ENCODE measurements at places on chromosomes 7 and 10. TPM values are rescaled to one million over a fixed set of nuclear protein-coding genes. Genes with fewer than 3 reads are reported as not detected.

HACD1 gene
- total RNA-seq, result 13.1 TPM

SUN3 gene
- total RNA-seq, result not detected

PKD1L1 gene
- 0.32 TPM for total RNA-seq

WIPF3 gene
- 0.16 TPM for total RNA-seq

DNAH11 gene
- 0.33 TPM for total RNA-seq

CALHM1 gene
- total RNA-seq, result not detected

SGCE gene
- 92.2 TPM for total RNA-seq

AKR1C2 gene
- 25.9 TPM for total RNA-seq

GRCh38 chr7:120986650-120987049, 1.9 kb upstream of the CPED1 start:
- H3K27ac ChIP-seq, result no peak overlapping the region
- no peaks in the 10 kb centered on the region for H3K36me3 ChIP-seq

GRCh38 chr10:116654816-116655215, 34.1 kb downstream of the PNLIPRP2 start:
- H3K4me1 ChIP-seq, result no peaks in the 10 kb centered on the region
- no peak for DNase-seq
- H3K27ac ChIP-seq, result no peak overlapping the region
- H3K36me3 ChIP-seq, result no peaks in the 10 kb centered on the region

DNA sequence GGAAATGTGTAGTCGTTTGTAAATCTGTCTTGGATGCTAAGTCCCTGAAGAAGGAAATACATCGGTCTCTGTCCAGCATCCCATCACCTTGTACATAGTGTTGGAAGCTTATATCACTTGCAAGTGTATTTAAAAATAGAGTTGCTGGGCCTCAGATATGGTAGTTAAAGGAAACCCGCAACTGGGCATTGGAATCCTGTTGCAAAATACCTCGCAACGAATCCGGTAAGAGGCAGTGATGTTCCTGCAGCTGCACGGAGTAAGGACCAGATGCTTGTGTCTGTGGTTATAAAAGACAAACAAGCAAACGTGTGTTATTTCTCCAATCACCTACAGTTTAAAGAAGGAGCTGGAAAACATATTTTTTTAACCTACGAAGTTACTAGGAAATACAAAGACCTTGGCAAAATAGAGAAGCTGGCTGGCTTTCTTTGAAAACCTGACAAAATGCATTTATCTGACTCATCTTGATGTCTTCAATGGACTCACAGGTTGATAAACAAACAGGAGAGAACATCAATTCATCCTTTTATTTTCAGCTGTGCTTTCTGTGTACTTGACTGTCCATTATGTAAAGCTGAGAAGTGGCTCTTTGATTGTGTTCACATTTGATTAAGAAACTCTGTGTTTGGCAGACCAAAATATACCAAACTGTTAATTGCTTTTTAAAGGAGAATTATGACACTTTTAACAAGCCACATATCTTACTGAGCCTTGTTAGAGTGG, 326.4 kb downstream of the SFMBT2 start:
- H3K27me3 ChIP-seq, result no peaks in the 10 kb centered on the region
- no peak overlapping the region for H3K4me3 ChIP-seq

DNA sequence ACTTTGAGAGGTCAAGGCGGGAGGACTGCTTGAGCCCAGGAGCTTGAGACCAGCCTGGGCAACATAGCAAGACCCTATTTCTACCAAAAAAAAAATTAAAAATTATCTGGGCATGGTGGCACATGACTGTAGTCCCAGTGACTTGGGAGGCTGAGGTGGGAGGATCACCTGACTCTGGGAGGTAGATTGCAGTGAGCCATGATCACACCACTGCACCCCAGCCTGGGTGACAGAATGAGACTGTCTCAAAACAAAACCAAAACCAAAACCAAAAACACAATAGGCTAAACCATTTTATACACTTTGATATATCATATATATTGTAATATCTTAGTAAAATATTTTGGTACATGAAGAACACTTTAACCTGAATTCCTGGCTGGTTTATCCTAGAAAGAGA, 101.6 kb downstream of the RAPGEF5 start:
- no peak overlapping the region for H3K4me3 ChIP-seq
- no peaks in the 10 kb centered on the region for H3K4me1 ChIP-seq
- no peak overlapping the region for H3K27ac ChIP-seq
- DNase-seq, result no peak
- no peaks in the 10 kb centered on the region for H3K36me3 ChIP-seq

DNA sequence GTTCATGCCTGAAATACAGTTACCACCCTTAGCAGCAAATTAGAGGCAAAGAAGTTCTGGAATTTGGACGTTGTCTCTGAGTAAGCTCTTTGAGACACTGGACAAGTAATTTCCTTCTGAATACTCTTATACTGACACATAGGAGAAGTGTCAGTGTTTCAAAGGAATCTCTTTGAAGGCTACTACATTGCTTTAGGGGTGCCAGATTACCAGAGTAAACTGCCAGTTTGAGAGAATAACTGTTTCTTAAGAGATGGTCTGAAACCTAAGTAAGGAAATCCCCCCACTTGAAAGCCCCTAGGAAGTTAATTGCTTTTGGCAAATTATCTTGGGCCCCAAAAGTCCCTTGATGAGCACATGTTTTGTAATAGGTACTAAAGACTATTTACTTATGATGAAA, 3.4 kb downstream of the FAS start:
- no peak for DNase-seq
- H3K27me3 ChIP-seq, result no peaks in the 10 kb centered on the region
- H3K27ac ChIP-seq, result peak overlapping the region; percentile 98
- no peaks in the 10 kb centered on the region for H3K36me3 ChIP-seq

- no peak overlapping the region for H3K27ac ChIP-seq
- peaks cover 4% of the 10 kb centered on the region for H3K4me1 ChIP-seq
- no peak for DNase-seq
- H3K27me3 ChIP-seq, result no peaks in the 10 kb centered on the region
- no peak overlapping the region for H3K4me3 ChIP-seq
Measured at GRCh38 chr10:102604439-102604841, 39.8 kb upstream of the TRIM8 start.

DNA sequence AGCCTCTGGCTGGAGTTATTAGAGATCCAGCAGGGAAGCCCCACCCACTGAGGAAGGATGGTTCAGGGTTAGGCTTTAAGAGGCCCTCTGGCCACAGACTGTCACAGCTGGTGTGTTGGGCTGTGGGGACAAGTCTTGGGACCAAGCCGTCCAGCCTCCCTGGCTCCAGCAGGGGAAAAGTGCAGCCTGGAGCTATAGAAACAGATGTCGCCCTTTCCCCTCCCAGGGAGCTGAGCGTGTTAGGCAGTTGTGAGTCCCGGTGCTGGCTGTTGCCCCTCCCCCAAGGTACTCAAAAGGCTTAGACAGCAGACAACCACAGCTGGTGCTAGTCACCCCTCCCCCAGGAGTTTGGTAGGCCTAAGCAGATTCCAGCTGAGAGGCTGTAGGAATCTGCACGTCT, 143.4 kb downstream of the TMEM168 start:
- no peak for DNase-seq
- H3K36me3 ChIP-seq, result no peaks in the 10 kb centered on the region
- no peak overlapping the region for H3K27ac ChIP-seq
- H3K4me1 ChIP-seq, result no peaks in the 10 kb centered on the region
- H3K27me3 ChIP-seq, result no peaks in the 10 kb centered on the region

GRCh38 chr10:62056698-62057097, 155.2 kb downstream of the ARID5B start:
- no peak for DNase-seq
- H3K27ac ChIP-seq, result peak overlapping the region; percentile 92
- peak overlapping the region; percentile 66 for H3K4me3 ChIP-seq
- H3K27me3 ChIP-seq, result no peaks in the 10 kb centered on the region
- H3K4me1 ChIP-seq, result peaks cover 19% of the 10 kb centered on the region

DNA sequence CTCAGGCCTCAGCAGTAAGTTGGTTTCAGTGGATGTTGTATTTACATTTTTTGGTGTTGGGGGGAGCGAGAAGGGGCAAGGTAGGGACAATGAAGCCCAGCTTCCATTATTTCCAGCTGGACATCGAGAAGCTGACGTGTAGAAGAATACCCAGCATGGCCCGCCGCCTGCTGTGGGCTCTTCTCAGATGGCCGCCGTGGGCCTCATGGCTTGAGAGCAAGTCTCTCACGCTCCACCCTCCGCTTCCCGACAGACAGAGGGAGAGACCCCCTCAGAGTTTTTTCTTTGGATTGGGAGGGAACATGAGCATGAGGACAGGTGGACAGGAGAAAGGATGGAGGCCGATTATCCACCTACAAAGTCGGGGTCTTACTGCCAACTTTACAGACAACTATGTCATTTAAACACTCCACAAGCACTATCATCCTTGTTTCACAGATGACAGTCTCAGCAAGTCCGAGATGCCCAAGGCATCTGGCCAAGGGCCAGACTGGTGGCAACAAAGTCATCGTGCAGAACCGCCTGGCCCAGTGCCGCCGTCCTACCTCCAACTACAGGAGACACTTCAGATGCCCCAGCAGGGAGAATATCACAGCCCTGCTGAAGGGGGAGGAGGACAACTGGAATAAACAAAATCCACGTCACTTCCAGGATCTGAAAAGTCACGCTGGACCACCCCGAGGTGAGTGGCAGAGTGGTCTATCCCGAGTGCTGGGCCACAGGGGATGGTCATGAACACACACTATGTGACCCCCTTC, 195.9 kb downstream of the DIP2C start:
- H3K36me3 ChIP-seq, result no peaks in the 10 kb centered on the region
- no peaks in the 10 kb centered on the region for H3K4me1 ChIP-seq
- H3K27me3 ChIP-seq, result no peaks in the 10 kb centered on the region
- H3K4me3 ChIP-seq, result no peak overlapping the region
- no peak for DNase-seq

- peaks cover 14% of the 10 kb centered on the region for H3K36me3 ChIP-seq
- H3K4me1 ChIP-seq, result no peaks in the 10 kb centered on the region
- DNase-seq, result no peak
- no peak overlapping the region for H3K27ac ChIP-seq
- no peaks in the 10 kb centered on the region for H3K27me3 ChIP-seq
Measured at GRCh38 chr7:128318691-128319090, 25.0 kb downstream of the RBM28 start.

- no peak overlapping the region for H3K4me3 ChIP-seq
- no peaks in the 10 kb centered on the region for H3K27me3 ChIP-seq
- DNase-seq, result no peak
Measured at GRCh38 chr10:91287276-91287675, 66.8 kb downstream of the PCGF5 start.

Measured in breast epithelium (tissue), 4 donors.